ENCODE measurements at places on chromosomes 3 and 15.

DNA sequence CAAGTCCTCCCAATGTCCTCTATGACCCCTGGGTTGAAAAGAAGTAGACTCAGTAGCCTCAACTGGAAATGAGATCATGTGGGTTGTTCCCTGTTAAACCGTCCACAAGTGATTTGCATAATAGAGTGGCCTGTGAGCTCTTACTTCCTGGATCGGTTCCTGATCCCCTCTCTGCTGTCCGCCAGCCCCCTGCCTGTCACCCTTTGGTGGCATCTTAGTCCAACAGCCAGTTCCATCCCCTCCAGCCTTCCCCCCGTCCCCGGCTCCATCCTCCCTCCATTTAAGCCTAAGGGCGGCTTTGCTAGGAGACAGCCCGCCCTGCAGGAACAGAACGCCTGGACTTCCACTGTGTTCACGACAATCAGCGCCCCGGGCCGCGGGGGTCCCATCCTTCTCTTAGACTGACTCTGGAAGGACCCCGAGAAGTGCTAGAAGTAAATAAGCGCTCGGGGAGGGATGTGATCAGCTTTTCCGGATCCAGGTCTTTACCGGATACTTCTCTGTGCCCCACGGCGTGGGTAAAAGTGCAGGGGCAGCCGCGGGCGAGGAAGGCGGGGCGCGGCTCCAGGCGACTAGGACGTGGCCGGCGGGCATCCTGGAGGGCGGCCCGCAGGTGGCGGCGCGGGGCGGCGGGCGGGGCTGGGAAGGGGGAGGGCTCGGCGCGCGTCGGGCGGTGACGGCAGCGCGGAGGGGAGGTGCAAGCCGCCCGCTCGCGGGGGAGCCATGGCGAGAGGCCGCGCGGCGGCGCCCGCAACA, 51.2 kb upstream of the ULK4 start:
- no peak for DNase-seq

GRCh38 chr15:90414408-90415028, 26.5 kb downstream of the IQGAP1 start:
- no peak for DNase-seq

- DNase-seq: no peak
Observed at GRCh38 chr15:38876211-38876610, 311.6 kb upstream of the RASGRP1 start.

GRCh38 chr3:113825090-113825489, 13.5 kb upstream of the GRAMD1C start:
- DNase-seq: no peak

DNA sequence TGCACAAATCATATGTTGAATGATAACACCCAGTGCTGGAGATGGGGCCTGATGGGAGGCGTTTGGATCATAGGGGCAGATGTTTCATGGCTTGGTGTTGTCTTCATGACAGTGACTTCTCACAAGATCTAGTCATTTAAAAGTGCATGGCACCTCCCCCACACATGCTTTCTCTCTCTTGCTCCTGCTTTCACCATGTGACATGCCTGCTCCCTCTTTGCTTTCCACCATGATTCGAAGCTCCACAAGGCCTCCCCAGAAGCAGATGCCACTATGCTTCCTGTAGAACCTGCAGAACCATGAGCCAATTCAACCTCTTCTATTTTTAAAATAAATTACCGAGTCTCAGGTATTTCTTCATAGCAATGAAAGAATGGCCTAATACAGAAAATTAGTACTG, 17.8 kb upstream of the SH3BP5 start:
- no peak for DNase-seq

- no peak for DNase-seq
Observed at GRCh38 chr3:64179249-64179648, 46.0 kb downstream of the PRICKLE2 start.

Data from RWPE2 (cell line).